ENCODE measurements at places on chromosomes 6 and 20.
A peak's percentile ranks its signal among the peaks of the same experiment; 100 is the strongest.

DNA sequence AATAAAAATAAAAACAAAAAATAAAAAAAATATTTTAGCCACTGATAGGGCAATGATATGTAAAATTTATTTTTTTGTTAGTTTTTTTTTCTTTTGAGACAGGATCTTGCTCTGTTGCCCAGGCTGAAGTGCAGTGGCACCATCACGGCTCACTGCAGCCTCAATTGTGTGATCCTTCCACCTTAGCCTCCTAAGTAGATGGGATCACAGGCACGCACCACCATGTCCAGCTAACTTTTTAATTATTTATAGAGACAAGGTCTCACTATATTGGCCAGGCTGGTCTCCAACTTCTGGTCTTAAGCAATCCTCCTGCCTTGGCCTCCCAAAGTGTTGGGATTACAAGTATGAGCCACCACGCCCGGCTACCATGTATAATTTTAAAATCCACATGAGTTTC lies 59.4 kb downstream of the RIOK1 start:
- no peak for DNase-seq

DNA sequence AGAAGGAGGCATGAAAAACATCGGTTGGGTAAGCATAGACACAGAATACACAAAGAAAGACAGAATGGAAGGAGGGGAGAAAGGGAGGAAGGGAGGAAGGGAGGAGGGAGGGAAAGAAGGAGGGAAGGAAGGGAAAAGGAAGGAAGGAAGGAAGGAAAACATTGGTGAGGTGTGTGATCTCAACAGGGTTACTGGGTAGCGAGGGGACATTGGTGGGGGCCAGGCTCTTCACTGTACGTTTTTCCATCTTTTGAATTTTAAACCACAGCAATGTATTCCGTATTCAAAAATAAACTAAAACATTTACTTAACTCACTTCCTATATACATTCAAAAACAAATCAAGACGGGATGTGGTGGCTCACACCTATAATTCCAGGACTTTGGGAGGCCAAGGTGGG lies 20.7 kb upstream of the BPIFA2 start:
- no peak for DNase-seq

DNA sequence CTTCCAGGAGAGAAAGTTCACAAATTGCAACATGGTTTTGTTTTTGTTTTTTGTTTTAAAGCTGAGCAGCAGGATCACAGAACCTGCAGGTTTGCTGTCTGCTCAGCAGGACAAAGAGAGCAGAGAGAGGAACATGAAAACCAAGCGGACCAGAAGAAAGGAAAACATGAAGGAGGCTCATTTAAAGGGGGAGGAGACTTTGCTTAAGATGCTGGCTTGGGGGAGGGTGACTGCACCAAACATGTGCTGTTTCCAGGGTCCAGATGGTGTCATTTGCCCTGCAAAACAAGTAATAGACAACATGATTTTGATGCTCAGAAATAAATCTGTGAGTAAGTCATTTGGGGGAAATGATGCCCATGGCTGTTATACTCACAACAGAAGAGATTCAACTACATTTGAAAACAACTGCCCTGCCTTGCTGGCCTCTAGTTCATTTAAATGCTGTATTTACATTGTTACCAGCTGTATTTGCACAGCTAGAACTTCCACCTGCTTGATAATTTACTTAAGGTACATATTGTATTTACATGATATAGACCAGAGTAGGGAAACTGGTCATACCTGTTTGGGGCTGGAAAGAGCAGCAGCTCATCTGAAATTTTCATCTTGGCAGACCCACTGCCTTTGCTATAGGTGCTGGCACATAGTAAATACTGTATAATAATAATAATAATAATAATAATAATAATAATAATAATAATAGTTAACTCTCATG lies 32.2 kb upstream of the CHD6 start:
- no peak for DNase-seq

DNA sequence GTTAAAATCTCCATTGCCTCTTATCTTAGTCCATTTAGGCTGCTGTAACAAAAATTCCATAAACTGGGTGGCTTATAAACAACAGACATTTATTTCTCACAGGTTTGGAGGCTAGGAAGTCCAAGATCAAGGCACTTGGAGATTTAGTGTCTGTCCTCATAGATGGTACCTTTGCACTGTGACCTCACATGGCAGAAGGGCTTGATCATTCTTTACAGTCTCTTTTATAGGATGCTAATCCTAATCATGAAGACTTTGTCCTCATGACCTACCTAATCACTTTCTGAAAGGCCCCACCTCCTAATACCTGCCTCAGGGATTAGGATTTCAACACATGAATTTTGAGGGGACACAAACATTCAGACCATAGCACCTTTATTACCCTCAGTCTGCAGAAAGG lies 6.6 kb downstream of the GLO1 start:
- no peak for DNase-seq

DNA sequence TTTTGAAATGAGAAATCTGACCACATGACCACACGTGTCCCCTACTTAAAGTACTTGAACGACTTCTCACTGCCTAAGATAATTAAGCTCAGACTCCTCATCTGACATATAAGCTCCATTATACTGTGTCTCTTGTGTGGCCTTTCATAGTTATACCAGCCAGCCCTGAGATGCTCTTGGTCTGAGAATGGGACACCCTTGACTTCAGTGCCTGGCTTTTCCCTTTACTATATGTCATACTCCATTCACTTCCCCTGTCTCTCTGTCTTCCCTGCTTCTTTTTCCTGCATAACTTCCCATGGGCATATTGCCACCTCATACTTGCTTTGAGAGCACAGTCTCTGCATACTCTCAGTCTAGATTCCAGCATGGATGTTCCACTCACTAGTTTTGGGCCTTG lies 53.4 kb upstream of the TINAG start:
- no peak for DNase-seq

DNA sequence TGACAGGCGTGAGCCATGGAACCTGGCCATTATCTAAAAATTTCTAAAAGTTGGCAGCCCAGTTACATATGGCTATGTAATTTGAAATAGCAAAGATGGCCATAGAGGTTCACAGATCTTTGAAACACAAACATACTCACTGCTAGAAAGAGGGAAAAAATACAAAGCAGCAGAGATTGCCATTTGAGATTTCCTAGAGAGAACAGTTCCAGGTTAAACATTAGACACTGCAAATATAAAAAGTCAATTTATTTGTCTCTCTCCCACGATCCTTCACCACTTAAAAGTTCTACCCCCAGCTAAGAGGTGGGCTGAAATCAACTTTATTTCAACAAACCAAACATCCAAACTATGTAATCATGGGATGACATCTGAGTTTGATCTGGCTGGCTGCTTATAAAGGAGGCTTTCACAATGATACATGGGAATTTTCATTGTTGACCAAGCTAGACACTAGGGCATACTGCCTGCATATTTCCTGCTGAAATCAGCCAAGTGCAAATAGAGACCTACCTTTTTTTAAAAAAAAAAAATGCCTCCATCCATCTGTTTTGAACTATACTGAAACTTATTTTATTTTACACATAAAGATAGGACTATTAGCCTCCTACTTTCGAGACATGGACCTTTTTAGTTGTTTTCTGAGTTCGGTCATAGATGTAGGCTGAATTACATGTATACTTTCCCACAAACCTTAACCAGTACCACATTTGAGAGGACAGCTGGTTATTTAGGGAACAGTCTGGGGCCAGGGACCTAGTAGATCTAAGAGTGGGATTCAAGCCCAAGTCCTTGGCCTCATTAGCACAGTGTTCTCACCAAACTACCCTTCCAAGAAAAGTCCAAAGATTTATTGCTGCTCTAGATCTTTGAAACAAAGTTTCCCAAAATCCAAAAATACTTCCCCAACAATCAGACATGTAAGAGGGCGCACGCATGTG lies 16.6 kb downstream of the DCDC2 start:
- no peak for DNase-seq

GRCh38 chr20:25247518-25247955 lies 348 bp upstream of the PYGB start:
- DNase-seq, result peak; percentile 76

- DNase-seq, result no peak
Measured at GRCh38 chr6:159128978-159129377, 40.2 kb upstream of the FNDC1 start.

- no peak for DNase-seq
Measured at GRCh38 chr6:21263531-21264287, 329.8 kb upstream of the SOX4 start.

- no peak for DNase-seq
Measured at GRCh38 chr6:35637911-35638310, 50.8 kb downstream of the FKBP5 start.

- no peak for DNase-seq
Measured at GRCh38 chr6:10547809-10548208, 26.7 kb downstream of the GCNT2 start.

GRCh38 chr6:97524811-97525210 lies 241.8 kb upstream of the MMS22L start:
- DNase-seq, result no peak

- no peak for DNase-seq
Measured at GRCh38 chr6:84546427-84546914, 217.9 kb downstream of the TBX18 start.

GRCh38 chr6:145491126-145491525 lies 244.2 kb downstream of the EPM2A start:
- no peak for DNase-seq

DNA sequence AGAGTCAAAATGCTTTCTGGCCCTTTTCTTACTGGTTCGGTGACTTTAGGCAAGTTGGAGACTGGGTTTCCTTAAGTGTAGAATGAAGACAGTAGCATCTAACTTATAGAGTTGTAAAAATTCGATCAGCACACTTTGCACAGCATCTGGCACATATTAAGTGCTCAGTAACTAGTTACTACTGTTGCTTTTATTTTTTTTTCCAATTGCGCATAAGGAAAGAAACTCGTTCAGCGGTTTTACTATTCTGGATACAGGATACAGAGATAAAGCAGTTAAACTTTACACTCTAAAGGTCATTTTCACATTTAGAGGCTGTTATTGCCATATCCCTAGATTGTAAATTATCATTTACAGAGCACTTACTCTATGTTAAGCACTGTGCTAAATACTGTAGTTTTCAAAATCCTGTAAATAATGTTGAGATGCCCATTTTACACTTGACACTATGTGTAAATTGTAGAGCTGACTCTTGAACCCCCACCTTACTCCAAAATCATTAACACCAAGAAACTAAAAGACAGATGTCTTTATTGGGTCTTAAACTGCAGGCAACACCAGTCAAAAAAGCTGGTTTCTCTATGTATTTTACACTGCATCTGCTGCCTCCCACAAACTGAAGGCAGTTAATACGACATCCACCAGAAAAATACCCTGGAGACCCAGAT lies 886 bp downstream of the ROMO1 start:
- no peak for DNase-seq

- peak; percentile 2 for DNase-seq
Measured at GRCh38 chr20:58976061-58976730, 4.9 kb upstream of the NELFCD start.

DNA sequence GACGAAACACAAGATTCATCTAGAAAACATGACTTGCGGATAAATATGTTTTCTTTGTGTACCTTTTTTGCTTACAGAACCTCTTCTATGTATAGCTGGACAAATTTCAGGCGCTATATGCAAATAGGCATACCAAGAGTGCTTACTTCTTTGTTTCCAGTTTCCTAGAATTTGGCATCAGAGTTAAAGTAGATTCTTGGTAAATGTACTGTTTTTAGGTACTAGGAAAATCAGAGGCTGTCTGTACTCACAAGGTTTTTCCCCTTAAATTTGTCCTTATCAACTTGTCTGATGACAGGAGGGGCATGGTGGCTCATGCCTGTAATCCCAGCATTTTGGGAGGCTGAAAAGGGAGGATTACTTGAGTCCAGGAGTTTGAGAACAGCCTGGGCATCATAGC lies 124.9 kb upstream of the TMEM170B start:
- no peak for DNase-seq

DNA sequence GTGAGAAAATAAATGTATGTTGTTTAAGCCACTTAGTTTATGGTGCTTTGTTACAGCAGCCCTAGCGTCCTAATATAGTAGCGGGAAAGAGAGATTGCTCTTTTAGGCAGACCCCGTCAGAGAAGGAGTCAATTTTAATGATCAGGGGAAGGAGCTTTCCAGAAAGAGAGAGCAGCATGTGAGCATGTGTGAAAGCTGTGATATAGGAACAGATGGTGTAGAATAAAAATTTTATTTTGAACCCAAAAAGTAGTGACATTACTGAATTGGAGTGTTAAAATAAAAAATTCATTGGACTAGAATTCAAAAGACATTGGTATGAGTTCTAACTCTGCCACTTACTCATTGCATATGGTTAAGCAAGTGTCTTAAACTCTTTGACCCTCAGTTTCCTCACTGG lies 119.8 kb downstream of the PDE7B start:
- no peak for DNase-seq

DNA sequence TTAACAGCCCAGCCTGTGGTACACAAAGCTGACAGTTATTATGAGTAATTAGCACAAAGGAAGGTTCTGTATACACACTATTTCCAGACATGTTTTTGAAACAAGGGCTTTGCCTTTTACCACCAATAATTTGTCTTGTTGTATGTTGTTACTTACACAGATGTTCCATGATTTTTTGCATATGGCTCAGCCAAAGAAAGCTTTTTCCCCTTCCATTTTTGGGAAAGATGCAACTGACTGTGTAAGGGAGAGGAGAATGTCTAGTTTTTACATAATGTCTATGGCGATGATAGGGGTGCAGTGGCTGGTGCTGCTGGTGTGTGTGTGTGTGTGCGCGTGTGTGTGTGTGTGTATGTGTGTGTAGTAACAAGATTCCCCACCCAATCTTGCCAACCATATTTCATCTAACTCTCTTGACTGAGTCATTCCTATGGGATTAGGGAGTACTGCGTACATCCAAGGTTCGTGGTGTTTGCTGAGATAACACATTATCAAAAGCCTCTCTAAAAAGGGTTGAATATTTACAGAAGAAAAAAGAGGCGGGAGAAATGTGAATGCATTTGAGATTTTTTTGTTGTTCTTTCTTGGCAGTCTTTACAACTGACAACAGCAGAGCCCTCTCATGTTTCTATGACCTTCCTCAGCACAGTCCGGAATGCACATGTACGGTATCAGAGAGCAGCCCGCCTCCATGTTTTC lies 192.2 kb downstream of the GMPR start:
- DNase-seq, result no peak

DNA sequence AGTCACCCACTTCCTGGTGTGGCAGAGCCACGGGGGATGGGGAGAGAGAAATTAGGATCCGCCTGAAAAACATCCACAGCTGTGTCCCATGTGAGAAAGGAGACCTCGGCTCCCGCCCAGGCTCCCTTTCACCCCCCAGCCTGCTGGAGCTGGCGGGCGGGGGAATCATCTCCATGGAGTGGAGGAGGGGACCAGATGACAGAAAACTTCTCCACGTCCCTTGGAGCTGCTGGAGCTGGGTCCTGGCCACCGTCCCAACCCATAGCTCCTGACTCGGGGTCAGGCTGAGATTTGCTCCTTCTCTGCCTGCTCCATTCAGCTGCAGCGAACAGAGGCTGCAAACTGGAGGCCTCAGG lies 113.8 kb downstream of the CEBPB start:
- DNase-seq, result no peak

DNA sequence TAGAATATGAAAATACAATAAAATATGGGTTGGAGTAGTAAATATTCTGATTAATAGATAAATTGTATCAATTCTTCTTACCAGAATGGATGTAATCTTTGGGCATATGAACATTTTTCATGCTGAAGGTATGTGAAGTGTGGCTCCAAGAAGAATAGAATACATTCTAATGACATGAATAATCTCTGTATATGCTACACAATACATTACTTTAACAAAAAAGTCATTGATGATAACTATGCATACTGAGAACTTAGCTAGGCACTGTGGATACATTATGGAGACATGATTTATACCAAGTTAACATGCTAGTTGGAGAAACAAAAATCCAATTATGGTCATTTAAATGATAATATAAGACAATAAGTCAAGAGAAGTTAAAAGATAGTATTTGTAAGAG lies 62.7 kb upstream of the HDAC2 start:
- no peak for DNase-seq

- no peak for DNase-seq
Measured at GRCh38 chr20:47583551-47583950, 81.9 kb downstream of the NCOA3 start.
